ENCODE measurements at places on chromosomes 3 and 15.
A peak's percentile ranks its signal among the peaks of the same experiment; 100 is the strongest.

DNA sequence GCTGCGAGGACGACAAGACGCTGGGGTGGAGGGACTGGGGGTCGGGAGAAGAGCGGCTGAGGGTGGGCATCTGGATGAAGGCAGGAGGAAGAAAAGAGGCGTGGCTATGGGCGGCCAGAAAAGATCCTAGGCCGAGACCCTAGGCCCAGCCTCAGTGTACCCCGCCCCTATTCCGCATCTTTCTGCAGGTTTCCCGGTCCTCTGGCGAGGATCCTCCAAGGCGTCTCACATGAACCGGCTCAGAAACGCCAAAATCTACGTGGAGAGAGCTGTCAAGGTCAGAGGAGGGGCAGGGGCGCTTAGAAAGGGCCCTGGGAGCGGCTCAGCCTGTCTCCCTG lies 340 bp downstream of the TTLL3 start:
- DNase-seq: no peak

DNA sequence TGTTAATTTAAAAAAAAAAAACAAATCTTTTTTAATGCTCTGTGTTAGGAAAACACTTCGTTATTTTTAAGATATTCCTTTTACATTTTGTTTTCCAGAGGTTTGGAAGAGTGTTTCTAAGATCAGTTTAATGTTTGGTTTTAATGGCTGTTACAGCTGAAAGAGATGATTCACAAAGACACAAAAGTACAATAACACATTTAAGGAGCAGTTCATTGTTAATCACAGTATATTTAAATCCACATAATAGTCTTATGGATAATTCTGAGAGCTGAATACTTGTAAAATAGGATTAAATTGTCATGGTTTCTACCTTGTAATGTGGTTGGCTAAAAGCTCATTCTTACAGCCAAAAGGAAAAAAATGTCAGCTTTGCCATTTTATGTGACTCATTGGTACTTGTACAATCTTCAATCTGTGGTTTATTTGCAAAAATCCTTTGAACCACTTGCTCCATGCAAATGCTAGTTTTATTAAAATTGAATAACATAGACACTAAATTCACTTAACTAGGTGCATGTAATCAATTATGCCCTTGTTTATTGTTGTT lies 426.4 kb downstream of the NLGN1 start:
- no peak for DNase-seq

DNA sequence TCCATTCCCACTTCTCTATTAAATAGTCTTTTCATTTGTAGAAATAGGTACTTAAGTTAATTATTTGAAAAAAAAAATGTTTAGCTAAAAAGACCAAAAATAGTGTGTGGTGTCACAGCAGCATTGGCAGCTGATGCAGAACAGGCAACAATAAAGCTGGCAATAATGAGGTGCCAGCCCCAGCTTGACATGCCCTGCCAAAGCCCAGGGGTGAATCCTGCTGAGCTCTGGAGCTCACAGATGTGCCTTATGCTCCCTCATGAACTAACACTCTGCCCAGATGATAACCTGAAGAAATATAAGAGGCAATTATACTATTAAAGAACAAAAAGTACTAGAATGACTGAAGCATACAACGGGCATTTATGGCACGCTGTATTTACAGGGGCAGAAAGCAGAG lies 63.8 kb downstream of the IGSF11 start:
- no peak for DNase-seq

- DNase-seq: no peak
Measured at GRCh38 chr3:124741027-124741426, 10.8 kb downstream of the UMPS start.

DNA sequence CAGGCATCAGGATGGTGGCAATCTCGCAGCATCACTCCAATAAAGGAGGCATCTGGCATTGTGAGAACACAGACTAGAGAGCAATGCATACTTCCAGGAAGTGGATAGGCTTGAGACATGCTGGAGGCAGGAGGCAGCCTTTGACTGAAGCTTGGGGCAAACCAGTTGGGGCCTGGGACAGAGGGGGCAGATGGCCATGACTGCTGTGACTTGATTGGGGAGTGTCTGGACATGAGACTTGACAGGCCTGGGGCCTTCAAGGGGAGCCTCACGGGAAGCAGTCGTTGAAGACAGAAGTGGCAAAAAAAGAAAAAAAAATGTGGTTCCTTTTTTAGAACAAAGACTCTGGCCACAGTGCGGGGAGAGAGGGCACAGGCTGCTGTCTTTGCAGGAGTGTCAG lies 44.7 kb upstream of the CHRNA7 start:
- DNase-seq: no peak

DNA sequence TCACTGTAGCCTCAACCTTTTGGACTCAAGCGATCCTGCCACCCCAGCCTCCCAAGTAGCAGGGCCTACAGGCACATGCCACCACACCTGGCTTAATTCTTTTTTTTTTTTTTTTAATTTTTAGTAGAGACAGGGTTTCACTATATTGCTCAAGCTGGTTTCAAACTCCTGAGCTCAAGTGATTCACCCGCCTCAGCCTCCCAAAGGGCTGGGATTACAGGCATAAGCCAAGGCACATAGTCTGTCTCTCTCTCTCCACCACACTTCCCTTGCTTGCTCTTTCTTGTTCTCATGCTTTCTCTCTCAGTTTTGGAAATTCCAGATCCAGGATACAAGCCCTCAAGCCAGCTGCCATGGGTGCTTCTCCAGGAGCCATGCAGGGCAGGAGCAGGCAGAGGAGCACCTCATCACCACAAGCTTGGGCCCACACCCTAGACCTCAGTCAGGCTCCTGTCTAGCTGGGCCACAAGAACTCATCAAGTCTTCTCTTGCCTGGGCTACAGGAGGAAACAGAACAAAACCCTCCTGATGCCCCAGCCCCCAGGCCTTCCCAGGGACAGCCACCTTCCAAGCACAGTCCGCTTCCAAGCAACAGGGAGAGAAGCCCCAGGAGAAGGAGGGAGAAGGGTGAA lies 145.3 kb upstream of the LPP start:
- no peak for DNase-seq

GRCh38 chr3:138078901-138079344 lies 36.5 kb downstream of the DZIP1L start:
- peak; percentile 44 for DNase-seq

- no peak for DNase-seq
Measured at GRCh38 chr3:54817628-54818027, 110.2 kb downstream of the LRTM1 start.

GRCh38 chr3:96959474-96959873 lies 145.1 kb downstream of the EPHA6 start:
- no peak for DNase-seq

- no peak for DNase-seq
Measured at GRCh38 chr15:92715758-92716157, 60.2 kb upstream of the FAM174B start.
